NCI-H524 treated with DMSO at 0.1 percent for 48 hours (cell line): ENCODE measurements at places on chromosomes 4 and X.

GRCh38 chr4:620851-621261 lies 4.5 kb upstream of the PDE6B start:
- DNase-seq: no peak

DNA sequence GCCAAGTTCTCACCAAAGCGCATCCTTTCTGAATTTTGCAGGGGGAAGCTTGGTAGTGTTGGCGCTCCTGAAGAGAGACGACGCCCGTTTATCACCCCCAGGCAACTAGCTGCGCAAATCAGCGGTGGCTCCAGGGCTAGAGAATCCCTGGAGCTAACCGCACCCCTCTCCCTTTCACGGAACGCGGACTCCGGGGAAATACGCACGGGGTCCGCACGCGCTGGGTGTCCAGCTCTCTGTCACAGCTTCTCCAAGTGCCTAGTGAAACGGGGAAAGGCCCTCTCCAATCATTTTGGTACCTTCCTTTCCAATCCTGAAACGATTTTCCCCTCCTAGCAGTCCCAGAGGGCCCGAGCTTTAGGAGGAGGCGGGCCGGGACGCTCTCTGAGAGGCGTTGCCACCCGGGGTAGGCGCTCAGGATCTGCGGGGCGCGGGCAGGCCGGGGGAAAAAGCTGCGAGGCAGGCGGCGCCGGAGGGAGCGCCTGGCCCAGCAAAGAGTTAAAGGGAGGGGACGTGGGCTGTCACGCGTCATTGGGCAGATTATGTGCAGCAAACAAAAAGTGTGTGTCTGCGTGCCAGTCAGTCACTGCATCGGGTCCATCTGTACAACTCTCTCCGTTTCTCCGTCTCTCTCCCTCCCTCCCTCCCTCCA lies at the start of gene PRDM8:
PRDM8 (plus strand) TSS at position 582 of the 652 bp plus-strand sequence. CDS start 2,578 bp downstream, outside the sequence.
- DNase-seq: peak; percentile 70

- DNase-seq: no peak
These were observed 1.2 kb downstream of the BCORL1 start for GRCh38 chrX:129983575-129984110.

DNA sequence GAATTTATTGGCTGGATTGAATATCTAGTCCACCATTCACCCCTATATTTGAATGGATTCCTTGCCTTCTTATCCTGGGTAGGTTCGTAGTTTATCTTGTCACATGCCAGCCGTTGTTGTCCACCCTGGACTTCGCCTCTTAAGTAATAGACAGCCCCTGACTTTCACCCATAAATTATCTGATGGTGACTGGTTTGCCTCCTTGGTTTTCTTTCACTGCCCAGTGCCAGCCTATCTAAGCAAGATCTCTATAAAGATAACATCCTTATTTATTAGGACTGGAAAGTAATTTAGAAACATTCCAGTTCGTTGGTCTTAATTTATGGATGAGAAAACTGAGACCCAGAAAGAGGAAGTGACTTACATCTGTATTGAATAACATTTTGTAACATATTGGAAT lies 410.3 kb downstream of the RPA4 start:
- no peak for DNase-seq

- DNase-seq: no peak
These were observed 275.6 kb downstream of the LDB2 start for GRCh38 chr4:16622826-16623225.

GRCh38 chr4:30610361-30610760 lies 109.8 kb upstream of the PCDH7 start:
- no peak for DNase-seq

DNA sequence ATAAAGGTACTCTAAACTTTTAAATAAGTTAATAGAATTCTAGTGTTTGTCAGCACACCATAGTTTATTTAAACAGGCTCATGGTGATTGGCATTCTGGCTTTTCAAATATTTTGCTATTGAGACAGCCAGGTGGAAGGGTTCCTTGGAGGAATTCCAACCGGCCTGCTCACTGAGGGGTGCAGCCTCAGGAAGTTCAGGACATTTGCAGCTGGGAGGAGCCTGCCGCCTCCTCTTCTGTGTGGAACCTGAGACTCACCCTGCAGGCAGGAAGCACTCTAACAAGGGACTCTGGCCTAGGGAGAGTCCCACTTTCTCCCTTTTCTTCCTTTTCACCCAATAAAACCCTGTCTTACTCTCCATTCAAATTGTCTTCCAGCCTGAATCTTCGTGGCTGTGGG lies 1328.0 kb downstream of the FSTL5 start:
- no peak for DNase-seq

- no peak for DNase-seq
These were observed 152.3 kb downstream of the AMELX start for GRCh38 chrX:11445540-11445939.

GRCh38 chrX:103791228-103791627 lies 14.6 kb downstream of the PLP1 start:
- peak; percentile 8 for DNase-seq

- DNase-seq: no peak
These were observed 76.2 kb downstream of the WNK3 start for GRCh38 chrX:54281676-54282075.

GRCh38 chr4:61886131-61886530 lies 686.0 kb downstream of the ADGRL3 start:
- DNase-seq: no peak

DNA sequence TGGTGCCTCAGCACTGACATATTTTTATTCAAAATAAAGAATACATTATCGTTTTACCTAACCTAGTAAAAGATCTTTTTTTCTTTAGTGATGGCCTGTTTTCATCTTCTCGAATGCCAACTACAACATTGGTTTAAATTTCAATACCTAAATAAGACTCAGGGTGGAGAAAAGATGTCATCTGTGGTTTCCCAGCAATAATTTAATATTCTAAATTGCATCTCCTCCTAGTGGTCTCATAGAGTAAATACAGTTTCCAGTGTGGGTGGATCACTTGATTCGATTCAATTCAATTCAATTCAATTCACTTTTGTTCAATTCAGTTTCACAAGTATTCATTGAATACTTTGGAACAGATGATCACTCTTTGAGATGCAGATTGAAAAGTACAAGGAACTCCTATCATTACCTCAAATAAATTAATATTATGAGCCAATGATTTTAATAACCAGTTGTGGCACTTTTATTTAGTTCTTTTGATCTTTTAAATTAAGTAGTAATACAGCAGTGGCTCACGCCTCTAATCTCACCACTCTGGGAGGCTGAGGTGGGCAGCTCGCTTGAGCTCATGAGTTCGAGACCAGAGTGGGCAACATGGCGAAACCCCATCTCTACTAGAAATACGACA lies 427.2 kb downstream of the FAT4 start:
- no peak for DNase-seq

- DNase-seq: no peak
These were observed 80.1 kb downstream of the FAM184B start for GRCh38 chr4:17701138-17701839.

GRCh38 chr4:185243879-185244278 lies 34.5 kb downstream of the SNX25 start:
- DNase-seq: no peak

GRCh38 chr4:126955292-126956183 lies 677.2 kb upstream of the INTU start:
- no peak for DNase-seq

DNA sequence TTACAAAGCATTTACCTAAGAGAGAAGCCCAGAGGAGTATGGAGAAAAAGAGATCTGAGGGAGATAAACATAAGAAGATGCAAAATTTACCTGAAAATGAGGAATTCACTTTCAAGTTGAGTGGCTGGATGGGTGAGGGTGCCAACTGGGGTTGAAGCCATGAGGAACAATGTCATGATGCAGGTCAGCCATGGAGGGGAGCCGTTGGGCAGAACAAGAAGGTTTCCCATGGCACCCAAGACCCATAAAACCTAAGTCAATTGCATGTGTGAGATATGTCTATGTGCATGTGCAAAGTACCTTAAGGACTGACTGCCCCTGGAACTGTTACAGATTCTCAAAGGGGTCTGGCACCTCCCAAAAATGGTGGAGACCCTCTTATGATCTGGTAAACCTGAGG lies 46.6 kb upstream of the PRRG1 start:
- DNase-seq: no peak

GRCh38 chr4:96139251-96139929 lies 299.5 kb downstream of the PDHA2 start:
- no peak for DNase-seq

DNA sequence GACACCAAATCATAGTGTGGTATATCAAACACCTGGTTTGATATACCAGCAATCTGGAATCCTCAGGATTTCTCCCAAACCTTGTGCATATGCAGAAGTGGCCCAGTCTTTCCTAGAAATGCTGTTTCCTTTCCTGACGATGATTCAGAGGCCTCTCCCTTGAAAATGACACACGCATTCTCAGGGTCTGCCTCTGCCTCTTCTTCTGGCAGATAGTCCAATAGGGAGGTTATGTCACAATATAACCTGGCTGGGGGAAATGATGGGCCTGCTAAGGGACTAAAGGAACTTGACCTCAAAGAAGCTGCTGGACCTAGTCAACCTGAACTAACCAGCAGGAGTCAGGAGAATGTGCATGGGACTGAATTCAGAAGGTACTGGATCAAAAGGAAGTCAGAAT lies 435.2 kb downstream of the IDS start:
- DNase-seq: no peak

- no peak for DNase-seq
These were observed 665 bp downstream of the TIGD2 start for GRCh38 chr4:89111833-89112563.

GRCh38 chr4:54708339-54709279 lies 50.9 kb downstream of the KIT start:
- DNase-seq: no peak

GRCh38 chr4:147617841-147618691 lies 869 bp downstream of the TMEM184C start:
- DNase-seq: no peak

GRCh38 chr4:139267301-139267700 lies 12.7 kb downstream of the MGARP start:
- no peak for DNase-seq

- no peak for DNase-seq
These were observed 153.8 kb upstream of the AGA start for GRCh38 chr4:177596035-177596434.

DNA sequence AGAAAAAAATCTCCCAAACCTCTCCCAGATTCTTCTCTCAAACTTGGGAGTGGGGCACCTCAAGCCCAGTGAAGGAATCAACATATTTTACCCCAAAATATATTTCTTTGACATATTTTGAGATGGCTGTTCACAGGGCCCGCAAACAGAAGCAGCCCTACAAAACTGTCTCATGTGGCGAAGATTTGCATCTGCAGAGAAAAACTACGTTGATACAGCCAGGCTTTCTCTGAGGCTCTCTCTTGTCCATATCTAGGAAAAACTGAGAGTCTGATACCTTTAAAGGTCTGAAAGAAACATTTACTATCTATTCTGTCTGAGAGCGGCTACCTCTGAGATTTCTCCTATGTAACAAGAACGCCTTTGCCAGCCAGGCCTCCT lies 23.3 kb upstream of the TMSB4X start:
- no peak for DNase-seq

DNA sequence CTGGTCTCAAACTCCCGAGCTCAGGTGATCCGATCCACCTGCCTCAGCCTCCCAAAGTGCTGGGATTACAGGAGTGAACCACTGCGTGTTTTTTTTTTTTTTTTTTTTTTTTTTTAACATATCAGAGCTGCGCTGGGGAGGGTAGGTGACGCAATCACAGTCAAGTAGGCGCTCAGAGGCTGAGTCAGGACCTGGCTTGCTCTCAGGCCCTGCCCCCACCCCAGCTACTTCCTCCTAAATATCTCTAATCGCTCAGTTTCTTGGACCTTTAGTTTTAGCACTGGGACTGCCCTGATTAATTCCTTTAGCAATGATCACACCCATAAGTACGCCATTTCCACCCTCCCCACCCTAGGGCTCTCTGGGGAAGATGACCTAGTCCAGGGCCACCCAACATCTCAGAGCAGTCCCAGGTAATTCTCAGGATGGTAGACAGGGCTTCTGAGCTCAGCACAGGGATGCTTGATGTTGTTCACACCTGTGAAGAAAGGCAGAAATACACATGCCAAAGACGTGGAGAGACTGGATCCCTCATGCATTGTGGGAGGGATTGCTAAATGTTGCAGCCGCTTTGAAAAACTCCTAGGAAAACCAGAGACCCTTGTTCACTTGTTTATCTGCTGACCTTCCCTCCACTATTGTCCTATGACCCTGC lies 50.2 kb downstream of the DDX3X start:
- DNase-seq: no peak

DNA sequence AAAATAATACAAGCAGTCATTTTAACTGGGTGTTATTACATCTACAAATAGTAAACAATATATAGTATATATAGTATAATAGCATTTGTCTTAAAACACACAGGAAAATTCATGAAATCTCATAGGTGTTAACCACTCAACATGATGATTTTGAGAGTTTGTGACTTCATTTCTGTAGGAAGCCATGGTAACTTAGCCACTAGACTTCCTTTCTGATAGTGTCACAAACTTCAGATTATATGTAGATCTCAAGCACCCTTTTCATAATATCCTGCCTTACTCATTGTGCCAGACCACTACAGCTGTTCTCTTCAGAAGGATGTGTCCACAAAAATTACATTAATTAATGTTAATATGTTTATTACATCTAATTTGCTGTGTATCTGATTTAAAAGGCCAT lies 1250.6 kb downstream of the ADGRL3 start:
- no peak for DNase-seq

GRCh38 chrX:133538148-133538547 lies 122.9 kb upstream of the GPC4 start:
- peak; percentile 21 for DNase-seq

GRCh38 chrX:70549429-70549828 lies 104.8 kb downstream of the DLG3 start:
- no peak for DNase-seq

DNA sequence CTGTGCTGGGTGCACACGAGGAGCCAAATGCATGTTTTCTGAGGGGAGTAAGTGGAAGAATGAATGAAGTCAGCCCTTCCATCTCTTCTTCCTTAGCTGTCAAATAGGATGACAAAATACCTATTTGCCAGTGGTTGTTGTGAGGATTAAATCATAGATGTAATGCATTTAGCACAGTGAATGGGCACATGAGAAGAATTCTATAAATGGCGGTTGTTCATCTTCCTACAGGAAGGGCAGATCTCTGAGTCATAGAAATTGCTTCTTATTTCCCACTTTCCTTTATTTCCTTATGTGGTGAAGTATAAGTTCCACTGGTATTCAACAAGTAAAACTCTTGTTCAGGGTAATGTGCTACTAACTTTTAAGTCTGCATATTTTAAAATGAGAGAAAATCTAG lies 83.1 kb downstream of the SORBS2 start:
- no peak for DNase-seq

GRCh38 chr4:69731847-69732246 lies 28.6 kb downstream of the SULT1B1 start:
- no peak for DNase-seq

GRCh38 chr4:107837317-107837716 lies 12.6 kb downstream of the SGMS2 start:
- no peak for DNase-seq
